ENCODE measurements at places on chromosomes 1 and 21.

DNA sequence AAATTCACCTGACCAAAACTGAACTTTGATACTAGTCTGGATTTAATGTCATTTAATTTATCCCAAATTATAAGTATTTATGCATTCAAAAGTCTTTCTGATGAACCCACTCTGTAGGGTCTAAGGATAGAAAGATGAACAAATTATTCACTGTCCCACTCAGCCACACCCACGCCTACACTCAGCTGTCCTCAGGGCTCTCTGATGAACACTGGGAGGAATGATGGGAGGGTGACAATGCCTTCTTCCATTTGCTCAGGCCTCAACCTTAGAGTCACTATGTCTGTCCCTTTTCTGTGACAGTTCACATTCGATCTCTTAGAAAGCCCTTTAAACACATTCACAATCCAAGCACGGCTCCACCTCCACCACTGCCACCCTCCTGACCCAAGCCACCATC lies 41.8 kb downstream of the KCNJ6 start:
- DNase-seq: no peak

DNA sequence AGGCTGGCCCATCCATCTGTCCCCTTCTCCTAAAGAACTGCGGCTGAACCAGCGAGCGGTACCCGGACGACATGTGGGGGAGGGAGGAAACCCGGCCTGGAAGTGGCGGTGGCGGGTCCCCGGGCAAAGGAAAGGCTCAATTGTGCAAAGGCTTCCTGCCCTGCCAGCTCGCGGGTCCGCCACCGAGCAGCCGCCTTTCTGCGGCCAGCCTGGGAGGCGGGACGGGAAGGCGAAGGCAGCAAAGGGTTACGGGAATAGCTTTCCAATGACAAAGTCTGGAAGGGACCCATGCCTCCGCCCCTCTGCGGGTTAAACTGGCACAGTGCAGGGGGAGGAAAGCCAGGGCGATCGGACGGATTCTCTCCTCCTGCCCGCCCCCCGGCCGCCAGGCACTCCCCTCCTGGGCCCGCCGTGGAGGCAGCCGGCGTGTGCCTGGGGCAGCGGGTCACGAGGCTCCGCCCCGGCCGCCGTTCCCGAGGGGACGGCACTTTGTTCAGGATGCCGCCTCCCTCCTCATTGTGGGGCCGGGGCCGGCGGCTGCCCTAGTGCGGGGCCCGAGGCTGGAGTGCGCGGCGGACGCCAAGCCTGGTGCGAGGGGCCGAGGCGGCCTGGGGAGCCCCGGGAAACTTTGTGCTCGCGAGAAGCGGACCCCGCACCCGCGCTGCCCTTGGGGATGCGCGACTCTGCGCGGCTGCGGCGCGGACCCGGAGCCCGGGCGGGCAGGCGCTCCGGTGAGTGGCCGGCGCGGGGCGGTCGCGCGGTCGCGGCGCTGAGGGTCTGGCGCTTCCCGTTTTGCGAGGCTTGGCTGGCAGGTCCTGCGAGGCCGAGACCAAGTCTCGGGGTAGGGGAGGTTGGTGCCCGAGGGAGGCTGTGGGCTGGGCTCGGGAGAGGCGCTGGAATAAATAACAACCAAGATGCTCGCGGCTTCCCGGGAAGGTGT lies at the start of gene NAV1:
Gene NAV1 (plus strand): TSS at position 516 of the 940 bp plus-strand sequence. CDS start 83,758 bp downstream, outside the sequence.
- no peak for DNase-seq

DNA sequence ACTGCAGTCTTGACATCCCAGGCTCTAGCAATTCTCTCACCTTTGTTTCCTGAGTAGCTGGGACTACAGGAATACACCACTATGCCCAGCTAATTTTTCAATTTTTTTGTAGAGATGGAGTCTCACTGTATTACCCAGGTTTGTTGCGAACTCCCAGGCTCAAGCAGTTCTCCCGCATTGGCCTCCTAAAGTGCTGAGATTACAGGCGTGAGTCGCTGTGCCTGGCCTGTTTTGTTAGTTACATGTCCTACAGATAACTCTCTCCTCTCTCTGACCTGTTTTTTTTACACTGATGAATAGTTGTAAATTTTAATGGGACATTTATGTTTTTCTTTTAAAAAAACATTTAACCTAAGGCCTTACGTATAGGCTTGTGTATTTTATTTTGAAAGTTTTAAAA lies 19.8 kb downstream of the PTBP2 start:
- no peak for DNase-seq

DNA sequence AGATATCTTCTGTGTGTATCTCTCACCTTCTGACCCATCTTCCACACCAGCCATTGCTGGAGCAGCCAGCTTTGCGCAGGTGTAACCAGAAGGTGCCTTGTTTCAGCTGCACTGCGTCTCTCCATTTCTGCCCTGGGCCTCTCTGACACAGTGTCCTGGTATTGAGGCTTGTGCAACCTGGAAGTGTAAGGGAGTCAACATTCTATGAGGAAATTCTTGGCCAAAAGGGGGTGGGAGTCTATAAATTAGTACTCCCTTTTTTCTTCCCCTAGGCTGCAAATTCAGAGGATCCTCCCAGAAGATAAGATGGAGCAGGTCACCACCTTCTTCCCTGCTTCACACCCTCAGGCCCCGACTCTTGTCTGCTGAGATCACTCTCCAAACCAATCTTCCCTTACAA lies 109.1 kb downstream of the MRPS6 start:
- DNase-seq: no peak

- DNase-seq: no peak
Observed at GRCh38 chr1:208809876-208810275, 565.7 kb upstream of the PLXNA2 start.
